IPS-NIHi11 (cell line): ENCODE measurements at places on chromosomes 5 and 9.

DNA sequence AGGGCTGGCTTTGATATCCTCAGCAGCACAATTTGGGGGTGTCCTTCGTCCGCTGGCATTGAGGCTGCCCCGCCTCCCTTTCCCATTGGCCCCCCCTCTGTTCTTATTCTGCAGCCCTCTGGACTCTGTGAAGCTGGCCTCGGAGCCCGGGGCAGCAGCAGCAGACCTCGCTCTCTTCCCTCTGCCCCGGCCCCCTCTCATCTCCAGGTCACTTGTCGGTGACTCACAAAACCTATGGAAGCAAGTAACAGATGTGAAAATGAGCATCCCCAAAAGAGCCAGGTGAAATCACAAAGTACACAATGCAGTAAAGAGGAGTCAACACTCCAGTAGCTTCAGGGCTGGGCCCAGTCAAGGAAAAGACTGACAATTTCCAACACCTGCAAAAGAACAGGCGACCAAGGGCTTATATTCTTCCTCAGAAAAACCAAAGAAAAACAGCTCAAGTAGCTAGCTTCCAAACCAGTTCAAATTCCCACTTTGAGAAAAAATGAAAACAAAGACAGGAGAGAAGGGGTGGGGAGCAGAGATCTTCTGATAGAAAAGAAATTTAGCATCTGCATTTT is 97.5 kb downstream of the ZNF608 start:
- no peak for DNase-seq

DNA sequence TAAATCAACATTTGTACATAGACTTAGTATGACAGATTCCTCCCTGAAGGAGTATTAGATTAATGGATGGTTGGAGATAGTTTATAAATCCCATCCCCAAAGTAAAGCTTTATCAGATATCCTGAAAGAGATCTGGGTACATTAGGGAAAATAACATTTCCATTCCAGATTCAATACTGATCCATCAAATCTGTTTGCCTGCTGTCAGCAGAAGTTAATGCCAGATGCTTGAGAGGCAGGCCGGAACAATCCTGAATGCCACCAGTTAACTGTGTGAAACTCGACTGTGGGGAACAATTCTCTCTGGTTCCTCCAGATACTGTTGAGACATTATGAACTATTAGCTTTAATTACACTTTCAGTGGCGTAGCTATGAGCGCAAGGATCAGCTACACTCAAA is 1166.8 kb downstream of the MAT2B start:
- no peak for DNase-seq

GRCh38 chr9:98109052-98109451 is 10.0 kb downstream of the TRIM14 start:
- DNase-seq, result no peak

DNA sequence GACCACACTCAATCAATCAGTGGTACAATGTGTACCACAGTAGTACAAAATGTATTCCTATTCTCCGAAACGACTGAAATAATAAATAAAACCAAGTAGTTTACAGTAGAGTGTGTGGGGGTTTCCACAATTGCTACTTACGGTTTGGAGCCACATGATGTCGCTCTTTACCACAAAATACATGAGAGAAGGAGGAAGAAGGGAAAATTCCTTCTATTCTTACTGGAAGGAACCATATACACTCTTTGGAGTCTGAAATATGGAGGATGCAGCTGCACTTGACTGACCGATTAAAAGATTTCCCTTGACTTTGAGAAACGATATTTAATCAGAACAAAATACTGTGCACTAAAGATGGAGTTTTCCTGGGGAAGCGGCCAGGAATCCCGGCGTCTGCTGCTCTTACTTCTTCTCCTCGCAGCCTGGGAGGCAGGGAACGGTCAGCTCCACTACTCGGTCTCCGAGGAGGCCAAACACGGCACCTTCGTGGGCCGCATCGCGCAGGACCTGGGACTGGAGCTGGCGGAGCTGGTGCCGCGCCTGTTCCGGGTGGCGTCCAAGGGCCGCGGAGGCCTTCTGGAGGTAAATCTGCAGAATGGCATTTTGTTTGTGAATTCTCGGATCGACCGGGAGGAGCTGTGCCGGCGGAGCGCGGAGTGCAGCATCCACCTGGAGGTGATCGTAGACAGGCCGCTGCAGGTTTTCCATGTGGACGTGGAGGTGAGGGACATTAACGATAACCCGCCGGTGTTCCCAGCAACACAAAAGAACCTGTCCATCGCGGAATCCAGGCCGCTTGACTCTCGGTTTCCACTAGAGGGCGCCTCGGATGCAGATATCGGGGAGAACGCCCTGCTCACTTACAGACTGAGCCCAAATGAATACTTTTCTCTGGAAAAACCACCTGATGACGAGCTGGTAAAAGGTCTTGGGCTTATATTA is at the start of gene PCDHA4:
PCDHA4 (plus strand) TSS at position 235 of the 942 bp plus-strand sequence.
- DNase-seq, result peak; percentile 61

GRCh38 chr9:33246269-33246860 is 6.4 kb downstream of the SPINK4 start:
- DNase-seq, result no peak

GRCh38 chr5:45643056-45643455 is 53.1 kb downstream of the HCN1 start:
- no peak for DNase-seq

DNA sequence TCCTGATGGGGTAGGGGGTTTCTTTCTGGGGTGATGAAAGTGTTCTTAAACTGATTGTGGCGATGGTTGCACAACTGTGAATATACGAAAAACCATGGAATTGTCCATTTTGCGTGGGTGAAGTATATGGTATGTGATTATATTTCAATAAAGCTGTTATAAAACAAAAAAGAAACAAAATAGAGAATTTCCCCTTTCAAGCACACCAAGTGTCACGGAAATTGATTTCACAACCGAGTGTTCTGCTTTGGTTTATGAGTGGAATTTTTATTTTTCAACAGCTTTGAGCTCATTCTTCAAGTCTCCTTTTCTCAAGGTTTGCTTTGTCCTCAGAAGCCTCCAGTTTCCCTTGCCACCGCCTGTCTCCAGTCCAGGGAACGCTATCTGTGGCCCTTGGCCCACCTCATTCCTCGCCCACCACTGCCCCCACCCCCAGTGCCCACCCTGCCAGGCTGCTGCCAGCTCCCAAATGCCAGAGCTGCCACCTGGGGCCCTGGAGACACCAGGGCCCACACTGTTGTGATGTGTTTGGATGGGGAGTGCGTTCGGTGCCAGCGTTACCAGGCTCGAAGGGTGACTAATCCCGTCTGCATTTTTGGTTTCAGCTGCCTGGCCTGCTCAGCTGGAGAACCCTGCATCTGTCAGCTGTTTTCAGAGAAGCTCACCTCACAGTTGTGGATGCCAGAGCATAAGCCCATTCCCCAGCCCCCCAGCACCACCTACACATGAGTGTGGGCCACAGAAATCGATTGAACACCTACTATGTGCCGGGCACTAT is 30.4 kb downstream of the DUSP1 start:
- no peak for DNase-seq

DNA sequence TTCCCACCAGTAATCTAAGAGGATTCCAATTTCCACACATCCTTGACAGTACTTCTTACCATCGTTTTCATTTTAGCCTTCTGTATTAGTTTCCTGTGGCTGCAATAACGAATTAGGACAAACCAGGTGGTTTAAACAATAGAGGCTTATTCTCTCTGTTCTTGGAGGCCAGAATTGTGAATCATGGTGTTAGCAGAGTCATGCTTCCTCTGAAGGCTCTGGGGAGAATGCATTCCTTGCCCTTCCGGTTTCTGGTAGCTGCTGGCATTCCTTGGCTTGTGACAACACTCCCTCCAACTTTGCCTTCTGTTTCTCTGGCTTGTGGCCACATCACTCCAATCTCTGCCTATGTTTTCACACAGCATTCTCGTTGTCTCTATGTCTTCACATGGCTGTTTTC is 23.5 kb downstream of the RIGI start:
- no peak for DNase-seq

- no peak for DNase-seq
These were observed 24.9 kb downstream of the ARHGEF37 start for GRCh38 chr5:149605998-149606724.

DNA sequence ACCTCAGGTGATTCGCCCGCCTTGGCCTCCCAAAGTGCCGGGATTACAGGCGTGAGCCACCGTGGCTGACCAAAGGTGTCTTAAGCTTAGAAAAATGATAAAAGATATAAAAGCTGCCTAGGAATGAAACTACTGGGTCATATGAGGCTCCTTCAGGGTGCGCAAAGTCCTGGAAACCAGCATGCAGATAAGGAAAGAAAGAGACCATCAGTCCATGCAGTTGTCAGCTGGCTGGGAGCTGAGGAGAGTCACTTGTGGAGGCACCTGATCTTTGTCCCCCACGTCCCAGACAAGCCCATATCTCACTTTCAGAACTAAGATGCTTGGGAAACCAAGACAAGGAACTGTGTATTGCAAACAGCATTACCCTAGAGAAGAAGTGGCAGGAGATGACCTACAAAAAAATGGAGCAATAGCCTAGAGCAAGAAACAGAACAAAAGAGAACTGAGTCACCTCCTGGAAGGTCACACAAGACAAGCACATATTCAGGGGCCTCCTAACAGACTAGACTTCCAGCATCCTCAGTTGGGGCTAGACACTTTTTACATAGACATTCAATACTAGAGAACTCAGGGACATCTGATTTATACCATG is 2.8 kb upstream of the CCDC125 start:
- DNase-seq, result no peak

GRCh38 chr9:107894572-107895261 is 405.1 kb upstream of the KLF4 start:
- DNase-seq, result no peak

- DNase-seq, result no peak
These were observed 59.9 kb upstream of the BOD1 start for GRCh38 chr5:173676375-173676774.

DNA sequence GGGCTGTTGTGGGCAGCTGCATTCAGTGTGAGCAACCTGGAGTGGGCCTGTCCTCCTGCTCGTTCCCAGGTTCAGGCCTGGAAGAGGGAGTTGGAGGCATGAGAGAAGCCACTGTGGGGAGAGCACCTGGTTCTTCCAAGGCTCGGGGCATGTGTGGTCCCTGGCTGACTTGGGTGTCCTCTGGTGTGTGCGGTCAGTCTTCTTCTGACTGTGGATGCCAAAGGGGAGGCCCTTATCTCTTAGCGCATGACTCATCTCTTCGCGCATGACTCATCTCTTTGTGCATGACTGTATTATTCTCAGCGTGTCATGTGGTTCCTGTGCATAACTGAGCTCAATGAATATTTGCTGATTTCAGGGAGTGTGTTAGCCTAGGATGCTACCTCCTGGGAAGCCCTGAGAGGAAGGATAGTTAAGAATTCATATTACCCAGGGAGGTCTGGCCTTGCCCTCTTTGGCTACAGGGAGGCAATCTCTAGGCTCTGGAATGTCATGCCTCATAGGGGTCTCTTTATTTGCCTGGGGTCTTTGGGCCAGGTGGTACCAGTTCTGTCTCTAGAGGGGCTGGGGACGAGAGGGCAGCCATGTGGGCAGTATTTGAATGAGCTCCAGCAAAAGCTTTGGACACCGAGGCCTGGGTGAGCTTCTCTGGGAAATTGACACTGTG is 188.7 kb downstream of the HSPA4 start:
- DNase-seq, result no peak

DNA sequence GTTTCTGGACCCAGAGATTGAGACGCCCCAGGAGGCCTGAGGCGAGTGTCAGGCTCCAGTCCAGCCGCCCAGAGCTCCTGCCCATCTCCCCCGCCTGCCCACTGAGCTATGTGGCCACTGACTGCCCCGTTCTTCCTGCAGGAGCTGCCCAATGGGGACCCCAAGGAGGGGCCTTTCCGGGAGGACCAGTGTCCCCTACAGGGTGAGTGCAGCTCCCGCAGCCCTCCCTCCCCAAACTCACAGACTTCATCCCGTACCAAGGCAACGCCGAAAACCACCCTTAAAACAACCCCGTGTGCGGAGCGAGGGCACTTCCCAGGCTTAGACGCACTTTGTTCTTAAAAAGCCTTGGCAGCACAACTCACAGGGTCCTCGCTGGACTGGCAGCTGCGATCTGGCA is 23.4 kb downstream of the NKD2 start:
- no peak for DNase-seq
